ENCODE measurements at places on chromosomes 2 and 18.

- no peak for DNase-seq
These were observed 27.7 kb upstream of the CHMP1B start for GRCh38 chr18:11823545-11823944.

GRCh38 chr18:30676053-30676480, 366.5 kb downstream of the DSC3 start:
- no peak for DNase-seq

- DNase-seq, result no peak
These were observed 640 bp upstream of the SPR start for GRCh38 chr2:72886505-72887031.

DNA sequence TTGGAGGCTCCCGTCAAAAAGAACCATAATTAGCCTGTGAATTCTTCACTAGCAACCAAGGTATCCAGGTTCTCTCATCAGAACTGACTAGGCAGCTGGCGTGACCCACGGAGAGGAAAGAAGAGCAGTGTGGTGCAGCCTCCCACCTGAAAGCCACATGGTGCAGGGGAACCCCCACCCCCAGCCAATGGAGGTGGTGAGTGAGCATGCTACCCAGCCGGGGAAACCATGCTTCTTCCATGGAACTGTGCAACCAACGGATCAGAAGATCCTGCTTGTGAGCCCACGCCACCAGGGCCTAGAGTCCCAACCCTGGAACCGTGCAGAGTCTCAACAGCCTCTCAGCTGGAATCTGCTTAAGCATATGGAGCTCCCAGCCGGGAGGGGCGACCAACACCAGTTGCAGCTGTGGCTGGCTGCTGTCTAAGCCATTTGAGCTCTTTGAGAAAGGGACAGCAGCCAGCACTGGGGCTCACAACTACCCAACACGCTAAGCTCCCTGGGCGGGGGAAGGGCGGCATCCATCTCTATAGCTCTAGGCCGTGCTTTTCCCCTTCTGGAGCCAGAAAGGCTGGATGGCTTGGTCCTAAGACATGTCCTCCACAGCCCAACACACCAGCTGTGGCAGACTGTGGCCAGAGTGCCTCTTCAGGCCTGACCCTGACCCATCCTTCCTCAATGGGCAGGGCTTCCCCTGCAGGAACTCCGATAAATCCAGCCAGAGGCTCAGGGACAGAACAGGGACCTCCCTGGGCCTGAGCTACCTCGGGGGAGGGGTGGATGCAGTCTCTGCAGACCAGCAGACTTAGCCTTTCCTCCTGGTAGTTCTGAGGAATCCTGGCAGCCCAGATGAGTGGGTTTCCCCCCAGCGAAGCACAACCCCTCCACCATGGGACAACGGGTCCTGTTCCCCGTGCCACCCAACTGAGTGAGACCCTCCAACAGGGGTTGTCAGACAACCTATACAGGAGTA, 151.4 kb upstream of the NXPH2 start:
- DNase-seq, result no peak

GRCh38 chr2:207711750-207712530, 500 bp downstream of the CCNYL1 start:
- no peak for DNase-seq

- no peak for DNase-seq
These were observed 126.5 kb downstream of the INO80D start for GRCh38 chr2:205959521-205959920.

GRCh38 chr2:217740178-217740577, 262.6 kb downstream of the TNS1 start:
- DNase-seq, result no peak

DNA sequence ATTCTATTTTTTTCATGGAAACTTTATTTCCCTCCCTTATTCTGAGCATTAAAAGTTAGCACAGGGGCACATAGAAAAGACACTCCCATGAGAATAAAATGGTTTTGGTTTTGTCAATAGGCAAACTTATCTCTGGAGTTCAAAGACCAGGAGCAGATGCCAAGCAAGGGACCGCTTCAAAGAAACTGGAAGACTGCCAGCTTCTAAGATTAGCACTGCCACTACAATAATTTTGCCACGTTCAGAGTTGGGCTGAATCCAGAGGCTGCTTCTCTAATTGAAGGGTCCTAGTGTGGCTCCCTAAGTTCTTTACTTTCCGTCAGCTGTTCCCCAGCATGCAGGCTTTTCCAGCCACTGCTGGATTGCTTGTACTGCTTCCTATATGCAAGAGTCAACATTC, 681.0 kb upstream of the GCFC2 start:
- DNase-seq, result peak; percentile 5

GRCh38 chr2:6412533-6413091, 453.1 kb downstream of the CMPK2 start:
- DNase-seq, result no peak

DNA sequence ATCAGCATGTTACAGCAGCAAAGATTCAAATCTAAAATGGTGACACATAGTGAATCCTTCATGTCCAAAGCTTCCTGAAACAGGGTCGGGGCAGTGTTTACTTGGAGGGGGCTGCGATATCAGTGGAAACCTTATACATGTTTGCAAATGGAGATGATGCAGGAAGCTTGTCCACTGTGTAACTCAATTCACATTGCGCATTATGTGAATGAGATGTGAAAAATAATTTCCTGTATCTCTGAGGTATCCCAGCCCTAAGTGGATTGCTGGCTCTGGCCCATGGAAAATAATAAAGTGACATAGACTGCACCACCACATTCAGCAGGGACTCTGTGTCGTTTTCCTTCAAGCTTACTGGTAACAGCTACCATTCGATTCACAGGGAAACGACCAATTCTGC, 505.5 kb downstream of the GALR1 start:
- peak; percentile 68 for DNase-seq

GRCh38 chr2:47058003-47058931, 96.8 kb downstream of the STPG4 start:
- DNase-seq, result no peak

- no peak for DNase-seq
These were observed 98.6 kb downstream of the IRS1 start for GRCh38 chr2:226701052-226701451.

- no peak for DNase-seq
These were observed 10.9 kb downstream of the TGIF1 start for GRCh38 chr18:3460823-3461398.

GRCh38 chr2:98801921-98802321, 71.0 kb upstream of the MGAT4A start:
- no peak for DNase-seq

GRCh38 chr2:233844836-233845235, 9.5 kb downstream of the HJURP start:
- DNase-seq, result no peak

- DNase-seq, result no peak
These were observed 293 bp upstream of the D2HGDH start for GRCh38 chr2:241734208-241734466.

DNA sequence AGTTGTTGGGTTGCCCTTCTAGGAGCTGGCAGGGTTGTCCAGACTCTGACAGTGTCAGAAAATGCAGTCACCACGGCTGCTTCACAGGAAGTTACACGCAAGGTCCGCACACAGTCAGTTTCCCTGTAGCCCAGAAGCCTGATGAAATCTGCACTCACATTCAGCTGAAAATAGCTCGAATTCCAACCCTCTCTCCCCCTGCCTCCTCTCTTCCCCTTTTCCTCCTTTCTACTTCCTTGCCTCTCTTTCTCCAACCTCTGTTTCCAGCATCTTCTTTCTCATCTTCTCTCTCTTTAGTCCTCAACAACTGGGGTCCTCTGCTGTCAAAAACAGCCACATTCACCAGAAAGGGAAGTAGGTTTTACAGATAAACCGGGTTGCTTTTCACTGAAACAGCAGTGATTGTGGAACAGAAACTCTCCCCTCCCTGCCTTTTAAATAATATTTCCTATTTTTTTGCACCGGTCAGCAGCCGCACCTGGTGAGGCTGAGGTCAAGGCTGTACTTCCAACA, 69.3 kb downstream of the BCL11A start:
- DNase-seq, result no peak

DNA sequence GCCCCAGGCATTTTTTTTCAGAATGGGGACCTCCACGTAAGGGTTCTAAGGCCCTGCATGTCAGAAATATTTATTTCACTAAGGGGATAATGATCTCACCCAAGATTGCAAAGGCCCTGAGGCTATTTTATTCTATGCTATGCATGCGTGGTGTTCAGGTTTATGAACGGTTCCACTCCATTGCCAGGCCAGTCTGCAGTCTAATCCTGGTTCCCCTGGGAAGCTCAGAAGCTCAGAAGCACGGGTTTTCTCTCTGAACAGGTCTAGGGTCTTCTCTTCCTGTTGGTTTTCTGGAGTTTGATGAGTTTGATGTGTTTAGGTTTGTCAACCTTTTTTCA, 256.4 kb upstream of the PXDN start:
- DNase-seq, result no peak

GRCh38 chr2:124580263-124580662, 555.2 kb downstream of the CNTNAP5 start:
- no peak for DNase-seq

DNA sequence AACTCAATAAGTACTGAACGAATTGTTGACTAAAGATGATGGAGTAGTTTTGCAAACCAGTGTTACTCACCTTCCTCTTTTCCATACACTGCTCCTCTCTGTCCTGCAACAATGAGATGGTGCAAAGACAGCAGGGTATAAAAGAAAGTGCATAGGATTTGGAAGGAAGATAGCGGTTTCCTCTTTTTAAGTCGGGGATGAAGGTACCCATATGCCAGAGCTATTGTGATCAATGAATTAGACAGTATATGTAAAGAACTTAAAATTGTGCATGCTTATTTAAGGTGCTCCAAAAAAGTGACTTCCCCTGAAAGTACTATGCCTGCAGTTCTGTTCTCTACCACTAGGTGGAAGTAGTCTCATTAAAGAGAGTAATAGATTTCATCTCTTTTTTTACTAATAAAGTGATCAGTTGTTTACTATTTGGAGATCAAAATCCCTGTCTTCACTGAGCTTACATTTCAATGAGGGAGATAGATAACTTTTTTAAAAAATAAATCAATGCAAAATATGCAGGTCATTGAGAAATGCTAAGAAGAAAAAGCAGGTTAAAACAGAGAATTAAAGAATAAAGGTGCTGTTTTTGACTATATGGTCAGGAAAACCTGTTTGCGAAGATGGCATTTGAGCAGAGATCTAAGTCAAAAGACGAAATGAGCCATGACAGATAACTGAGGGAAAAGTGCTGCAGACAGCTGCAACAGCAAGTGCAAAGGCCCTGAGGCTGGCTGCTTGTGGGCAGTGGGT, 339.7 kb upstream of the SLC14A2 start:
- no peak for DNase-seq

GRCh38 chr2:39730685-39731302, 48.3 kb downstream of the THUMPD2 start:
- peak; percentile 11 for DNase-seq

DNA sequence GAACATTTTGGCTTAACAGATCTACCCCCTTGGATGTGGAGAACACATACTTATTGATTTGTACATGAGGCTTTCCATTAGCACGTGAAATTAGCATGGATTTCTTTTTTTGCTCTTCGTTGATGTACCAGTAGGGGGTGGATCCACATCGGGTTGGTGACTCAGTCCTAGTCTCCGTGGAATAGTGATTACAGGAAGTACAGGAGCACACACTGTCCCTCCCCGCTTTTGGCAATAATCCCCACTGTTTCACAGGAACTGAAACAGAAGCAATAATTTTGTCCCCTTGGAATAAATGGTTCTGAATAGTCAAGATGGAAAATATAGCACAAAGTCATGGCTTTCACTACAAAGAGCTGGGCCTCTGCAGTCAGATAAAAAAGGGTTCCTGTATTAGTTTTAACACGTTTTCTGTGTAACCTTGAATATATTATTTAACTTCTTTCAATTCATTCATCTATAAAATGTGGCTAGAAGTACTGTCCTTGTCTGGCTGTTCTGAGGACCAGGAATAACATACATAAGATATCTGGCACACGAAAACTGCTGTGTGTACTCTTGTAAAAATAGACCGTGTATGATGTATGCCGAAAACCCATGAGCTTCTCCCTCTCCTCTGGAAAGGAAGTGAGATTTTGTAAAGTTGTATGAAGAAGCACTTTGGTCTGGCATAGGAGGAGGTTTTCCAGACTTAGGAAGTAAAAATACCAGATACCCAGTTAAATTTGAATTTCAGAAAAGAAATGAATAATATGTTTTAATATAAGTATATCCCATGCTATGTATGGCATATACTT, 229.2 kb downstream of the GALR1 start:
- no peak for DNase-seq

DNA sequence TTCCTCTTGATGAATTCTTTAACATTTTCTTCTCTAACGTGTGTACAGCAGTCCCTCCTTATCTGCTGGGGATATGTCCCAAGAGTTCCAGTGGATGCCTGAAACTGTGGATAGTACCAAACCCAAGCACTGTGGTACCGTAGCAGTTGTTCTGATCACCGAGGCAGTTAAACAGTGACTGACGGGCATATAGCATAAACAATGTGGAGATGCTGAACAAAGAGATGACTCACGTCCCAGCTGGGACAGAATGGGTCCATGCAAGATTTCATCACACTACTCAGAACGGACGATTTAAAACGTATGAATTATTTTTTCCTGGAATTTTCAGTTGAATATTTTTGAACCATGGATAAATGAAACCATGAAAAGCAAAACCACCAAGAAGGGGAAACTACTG, 54.5 kb upstream of the SPAG16 start:
- no peak for DNase-seq

- DNase-seq, result no peak
These were observed 118.4 kb downstream of the MAP4K4 start for GRCh38 chr2:101815739-101816391.

- DNase-seq, result peak; percentile 46
These were observed at the start of gene ZNF521 for GRCh38 chr18:25351777-25352628. ZNF521 (minus strand) TSS chr18:25352166; CDS start chr18:25350946, 1,220 bp downstream.

DNA sequence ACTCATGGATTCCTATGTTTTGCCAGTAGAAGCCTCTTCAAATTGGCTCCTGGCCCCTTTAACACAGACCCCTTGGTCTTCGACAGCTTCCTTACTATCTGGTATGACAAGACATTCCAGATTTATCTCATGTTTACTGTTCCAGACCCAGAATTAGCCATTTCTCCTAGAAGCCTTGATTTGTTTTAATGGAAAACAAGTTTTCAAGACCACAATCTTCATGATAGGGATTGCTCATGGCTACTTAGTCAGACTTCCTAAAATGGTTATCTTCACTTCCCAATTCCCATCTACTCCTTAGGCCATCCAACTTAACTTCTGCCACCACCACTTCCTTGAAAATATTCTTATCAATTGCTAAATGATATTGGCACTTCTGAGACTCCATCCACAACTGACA, 63.2 kb downstream of the TTC32 start:
- no peak for DNase-seq

DNA sequence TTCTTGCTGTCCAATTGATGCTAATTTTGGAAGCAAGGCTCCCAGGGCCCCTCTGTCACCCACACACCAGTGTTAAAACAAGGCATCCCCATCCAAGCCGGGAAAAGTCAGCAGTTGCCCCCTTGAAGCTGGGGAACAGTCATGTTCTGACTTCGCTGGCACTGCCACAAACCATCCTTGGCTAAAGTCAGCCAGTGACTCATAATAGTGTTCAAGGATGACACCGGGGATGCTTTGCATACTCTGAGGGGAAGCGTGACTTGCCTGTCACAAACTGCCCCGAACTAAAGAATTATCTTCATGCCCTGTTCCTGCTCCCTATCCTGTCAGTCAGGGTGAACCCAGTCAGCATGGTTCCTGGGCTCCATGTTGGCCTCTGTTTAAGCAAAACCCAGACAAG, 37.0 kb downstream of the TGFA start:
- no peak for DNase-seq

All from NCI-H2081 treated with DMSO at 0.1 percent for 48 hours (cell line).